ENCODE measurements at places on chromosomes 4 and X.

DNA sequence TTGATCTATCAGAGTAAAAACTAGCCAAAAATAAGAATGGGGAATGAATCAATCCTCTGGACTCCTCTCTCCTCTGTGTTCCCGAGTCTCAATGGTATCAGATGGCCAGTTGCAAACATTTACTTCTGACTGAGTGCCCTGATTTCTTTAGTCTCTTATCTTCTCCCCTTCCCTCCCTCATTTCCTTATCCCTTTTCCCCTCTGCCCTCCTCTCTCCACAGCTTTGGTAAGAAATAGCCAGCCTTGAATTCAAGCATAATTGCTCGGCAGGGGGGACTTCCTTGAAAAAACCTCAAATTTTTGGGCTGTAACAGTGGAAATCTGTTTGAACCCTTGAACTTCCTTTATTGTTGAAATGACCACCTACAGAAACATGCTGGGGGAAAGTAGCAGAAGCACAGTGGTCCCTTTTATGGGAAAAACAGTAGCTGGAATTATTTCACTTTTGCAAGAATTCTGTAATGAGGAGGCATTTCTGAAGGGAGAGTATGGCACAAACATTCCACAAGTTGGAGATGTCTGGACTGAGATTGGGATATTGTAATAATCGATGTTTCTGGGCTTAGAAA, 40.3 kb downstream of the NHS start:
- no peak for DNase-seq

DNA sequence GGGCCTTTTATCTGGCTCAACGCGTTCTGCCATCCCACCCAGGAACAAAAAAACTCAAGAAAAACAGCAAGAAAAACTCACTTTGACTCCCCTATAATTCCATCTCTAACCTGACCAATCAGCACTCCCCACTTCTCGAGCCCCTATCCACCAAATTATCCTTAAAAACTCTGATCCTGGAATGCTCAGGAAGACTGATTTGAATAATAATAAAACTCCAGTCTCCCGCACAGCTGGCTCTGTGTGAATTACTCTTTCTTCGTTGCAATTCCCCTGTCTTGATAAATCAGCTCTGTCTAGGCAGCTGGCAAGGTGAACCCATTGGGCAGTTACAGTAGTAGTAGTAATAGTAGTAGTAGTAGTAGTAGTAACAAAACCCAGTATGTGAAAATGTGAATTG, 165.7 kb upstream of the CASK start:
- DNase-seq, result no peak

- DNase-seq, result no peak
These were observed 93.1 kb downstream of the PCDH19 start for GRCh38 chrX:100316987-100317386.

- DNase-seq, result no peak
These were observed 341 bp upstream of the PRPS2 start for GRCh38 chrX:12790885-12791256.

DNA sequence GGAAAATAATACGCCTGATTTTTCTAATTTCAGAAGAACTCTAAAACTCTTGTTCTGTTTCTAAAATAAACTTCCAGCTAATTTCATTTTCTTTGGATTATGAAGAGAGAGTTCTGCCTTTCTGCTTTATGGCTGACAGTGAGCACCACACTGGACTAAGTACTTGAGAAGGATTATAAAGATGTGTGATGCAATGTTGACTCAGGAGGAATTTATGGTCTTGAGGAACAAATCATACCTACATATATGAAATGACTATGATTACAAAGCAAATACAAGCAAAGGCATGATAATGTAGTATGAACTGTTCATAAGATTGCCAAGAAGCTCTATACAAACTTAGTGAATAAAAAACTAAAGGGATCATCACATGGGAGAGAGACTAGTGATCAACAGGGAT, 13.0 kb upstream of the SLC25A5 start:
- DNase-seq, result no peak

Data from smooth muscle cell of the brain vasculature (primary cell).